ENCODE measurements at places on chromosomes 1 and 21. TPM values are rescaled to one million over a fixed set of nuclear protein-coding genes. Genes with fewer than 3 reads are reported as not detected.

The TSTD1 gene
- 26.0 TPM for total RNA-seq

DNA sequence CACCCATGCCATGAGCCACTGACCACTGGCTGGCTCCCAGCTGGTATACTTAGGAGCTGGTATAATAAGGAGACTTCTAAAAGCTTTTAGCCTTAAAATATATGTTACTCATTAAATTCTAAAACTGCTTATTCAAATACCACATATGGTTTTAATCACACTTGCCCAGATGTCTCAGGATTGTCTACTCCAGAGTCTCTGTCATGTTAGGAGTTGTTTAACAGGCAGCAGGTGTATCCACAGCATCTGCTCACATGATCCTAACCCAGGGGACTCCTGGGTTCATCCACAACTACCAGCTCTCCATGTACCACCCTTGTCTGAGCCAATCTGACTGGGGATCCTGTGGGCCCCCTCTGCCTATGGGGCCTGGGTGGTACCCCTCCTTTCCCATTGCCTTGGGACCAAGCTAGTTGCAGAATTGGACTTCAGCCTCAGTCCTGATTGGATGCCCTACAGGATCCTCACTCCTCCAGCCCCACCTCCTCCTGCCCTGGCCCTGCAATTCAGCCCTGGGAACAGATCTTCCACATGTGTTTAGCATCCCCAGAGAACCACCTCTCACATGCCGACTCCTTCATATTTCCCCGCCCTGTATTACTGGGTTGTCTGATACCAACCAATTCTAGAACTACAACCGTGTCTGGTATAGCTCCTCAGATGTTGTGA lies 61.3 kb downstream of the BCAR3 start:
- DNase-seq: no peak

GRCh38 chr1:178093951-178094738 lies at the start of gene RASAL2:
TSS of gene RASAL2 (plus strand) at chr1:178094104. CDS start at chr1:178094493, 389 bp downstream.
- no peak for DNase-seq

The VHLL gene
- total RNA-seq: not detected

The C8A gene
- not detected for total RNA-seq

DNA sequence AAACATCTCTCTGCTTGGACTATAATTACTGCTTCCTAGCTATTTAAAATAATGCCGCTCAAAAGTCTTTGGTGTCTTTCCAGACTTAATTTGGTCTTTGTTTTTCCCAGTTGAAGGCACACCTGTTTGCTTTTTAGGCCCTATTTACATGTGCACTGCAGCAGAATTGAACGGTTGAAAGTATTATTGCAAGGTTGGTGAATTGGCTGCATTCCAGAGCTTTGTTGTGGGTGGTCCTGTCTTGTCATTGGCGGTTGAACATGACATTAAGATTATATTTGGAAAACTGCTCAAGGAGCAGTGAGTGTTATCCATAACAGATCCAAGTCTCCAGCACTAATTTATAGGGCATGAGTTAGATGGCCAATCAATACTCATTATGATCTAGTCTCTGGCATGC lies 656.3 kb downstream of the PTPRC start:
- no peak for DNase-seq

GRCh38 chr1:54403405-54403804 lies 2.8 kb downstream of the SSBP3 start:
- no peak for DNase-seq

- DNase-seq: no peak
Observed at GRCh38 chr1:156228501-156228900, 13.5 kb upstream of the BGLAP start.

The TRABD2B gene
- 0.82 TPM for total RNA-seq

The RAB42 gene
- 10.6 TPM for total RNA-seq

DNA sequence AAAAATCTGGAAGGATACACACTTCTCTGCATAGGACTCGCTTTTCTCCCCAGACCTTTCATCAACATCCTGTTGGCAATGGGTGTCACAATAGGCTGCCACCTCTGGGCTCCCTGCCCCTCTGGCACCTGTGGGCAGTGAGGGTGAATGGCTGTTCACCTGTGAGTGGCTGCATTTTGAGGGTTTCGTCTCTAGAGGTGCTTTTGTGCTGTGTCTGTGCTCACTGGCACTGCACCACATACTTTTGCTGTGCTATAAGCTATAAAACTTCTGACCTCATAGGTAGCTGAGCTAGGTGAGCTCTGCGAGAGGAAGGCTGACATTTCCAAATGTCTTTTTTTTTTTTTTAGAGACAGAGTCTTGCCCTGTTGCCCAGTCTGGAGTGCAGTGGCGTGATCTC lies 35.9 kb downstream of the SLC30A1 start:
- no peak for DNase-seq

- no peak for DNase-seq
Observed at GRCh38 chr1:75472089-75472970, 138.6 kb downstream of the SLC44A5 start.

GRCh38 chr1:88799491-88799890 lies 91.9 kb downstream of the GTF2B start:
- DNase-seq: no peak

Data from omental fat pad (tissue), 4 donors.